ENCODE measurements at places on chromosomes 3 and 15.

DNA sequence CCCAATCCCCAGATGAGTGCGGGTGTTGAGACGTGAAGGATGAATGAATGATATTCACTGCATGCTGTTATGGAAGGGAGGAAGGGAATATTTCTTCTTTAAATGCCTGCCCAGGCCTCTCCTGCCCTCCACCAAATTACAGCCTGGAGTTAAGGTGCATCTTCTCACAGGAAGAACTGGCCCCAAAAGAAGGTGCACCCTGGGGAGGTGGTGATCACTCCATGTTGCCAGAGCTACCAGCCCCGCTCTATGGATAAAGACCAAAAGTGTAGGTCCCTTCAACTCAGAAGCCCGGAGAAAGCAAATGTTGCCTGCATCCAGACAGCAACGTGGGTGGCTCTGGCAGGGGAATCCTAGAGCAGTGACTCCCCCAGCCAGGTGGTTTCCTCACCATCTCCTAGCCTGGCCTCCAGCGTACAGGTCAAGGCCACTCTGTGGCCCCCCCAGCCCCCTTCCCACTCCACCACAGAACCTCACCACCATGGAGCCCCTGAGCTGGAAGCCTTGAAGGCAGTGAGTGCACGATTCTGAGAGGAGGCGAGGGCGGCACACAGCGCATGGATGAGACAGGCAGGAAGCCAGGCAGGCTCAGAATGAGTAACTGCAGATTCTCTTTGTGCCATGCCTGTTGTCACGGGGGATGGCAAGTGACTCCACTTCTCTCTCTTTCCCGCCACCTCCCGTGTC lies 3.5 kb upstream of the VIPR1 start:
- no peak for DNase-seq

GRCh38 chr3:115671761-115672455 lies 48.6 kb downstream of the GAP43 start:
- DNase-seq = no peak

GRCh38 chr3:149245738-149246451 lies 24.3 kb upstream of the CP start:
- DNase-seq = no peak

DNA sequence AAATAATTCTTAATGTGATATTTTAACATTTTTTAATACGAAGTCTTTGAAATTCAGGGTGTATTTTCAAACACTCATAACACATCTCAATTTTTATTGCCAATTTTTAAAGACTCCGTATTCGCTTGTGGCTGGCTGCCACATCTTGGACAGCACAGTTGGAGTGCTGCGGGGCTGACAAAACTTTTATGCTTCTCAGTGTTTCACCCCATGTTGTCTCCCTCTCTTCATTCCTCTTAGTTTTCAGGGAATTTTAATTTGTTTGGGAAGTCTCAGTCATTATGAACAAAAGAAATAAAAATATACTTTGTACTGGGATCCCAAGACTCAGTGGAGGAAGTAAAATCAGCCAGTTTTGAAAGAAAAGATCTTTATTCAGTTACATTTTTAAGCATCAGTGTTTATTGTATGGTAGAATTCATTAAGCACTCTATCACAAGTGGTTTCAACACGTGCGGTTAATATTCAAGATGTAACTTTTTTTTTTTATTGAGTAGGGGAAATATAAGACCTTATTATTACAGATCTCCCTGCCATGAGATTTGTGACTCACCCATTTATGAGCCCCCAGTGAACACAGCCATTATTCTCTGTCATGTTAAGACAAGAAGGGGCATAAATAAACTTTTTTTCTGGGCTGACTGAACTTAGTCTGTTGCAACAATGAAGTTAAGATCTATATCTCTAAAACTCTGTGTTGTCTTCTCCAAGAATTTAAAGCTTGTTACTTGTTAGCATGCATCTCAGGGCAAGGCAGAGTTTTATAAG lies 26.8 kb downstream of the KAT2B start:
- no peak for DNase-seq

DNA sequence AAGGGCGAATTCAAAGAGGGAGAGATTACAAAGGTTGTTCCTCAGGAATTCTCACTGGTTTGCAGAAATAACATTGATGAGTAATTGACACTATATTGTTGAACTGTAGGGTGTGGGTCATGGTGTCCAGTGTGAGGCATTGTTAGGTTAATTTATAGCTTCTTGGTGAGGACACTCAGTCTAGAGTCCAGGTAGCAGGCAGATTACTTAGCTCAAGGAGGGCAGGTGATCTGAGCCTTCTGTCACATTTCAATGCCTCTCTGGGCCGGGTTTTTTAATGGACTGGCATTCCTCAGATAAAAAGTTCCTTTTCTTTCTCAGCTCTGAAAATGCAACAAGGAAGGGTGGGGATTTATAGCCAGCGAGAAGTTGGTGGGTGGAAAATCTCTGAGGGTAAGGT lies 194.2 kb upstream of the PROK2 start:
- DNase-seq = no peak

DNA sequence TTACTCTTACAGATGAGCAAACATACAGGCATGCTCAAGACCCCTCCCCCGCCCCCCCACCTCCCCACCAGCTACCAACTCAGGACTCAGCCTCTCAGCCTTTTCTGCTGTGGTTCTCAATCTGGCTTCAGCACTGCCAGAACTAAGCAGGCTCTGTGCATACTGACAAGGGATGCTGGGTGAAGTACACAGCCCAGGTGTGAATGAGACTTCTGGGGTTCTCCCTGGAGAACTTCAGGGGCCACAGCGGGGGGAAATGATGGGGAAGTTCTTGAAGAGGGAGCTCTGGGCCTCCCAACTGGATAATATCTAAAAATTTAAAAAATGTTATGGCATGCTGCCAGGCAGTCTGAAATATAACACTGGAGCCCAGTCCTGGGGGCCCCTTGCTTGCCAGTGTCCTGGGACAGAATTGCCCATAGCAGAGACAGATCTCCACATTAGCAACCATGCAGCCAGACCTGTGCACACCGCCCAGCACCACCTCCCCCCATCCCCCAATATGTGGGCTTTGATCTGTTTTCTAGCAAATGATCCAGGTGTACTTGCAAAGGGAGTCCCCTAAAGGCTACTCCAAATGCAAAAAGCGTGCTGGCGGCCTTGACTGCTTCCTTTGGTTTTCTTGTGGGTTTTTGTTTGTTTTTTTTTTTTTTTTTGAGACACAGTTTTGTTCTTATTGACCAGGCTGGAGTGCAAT lies 41.4 kb downstream of the PGPEP1L start:
- DNase-seq = no peak

DNA sequence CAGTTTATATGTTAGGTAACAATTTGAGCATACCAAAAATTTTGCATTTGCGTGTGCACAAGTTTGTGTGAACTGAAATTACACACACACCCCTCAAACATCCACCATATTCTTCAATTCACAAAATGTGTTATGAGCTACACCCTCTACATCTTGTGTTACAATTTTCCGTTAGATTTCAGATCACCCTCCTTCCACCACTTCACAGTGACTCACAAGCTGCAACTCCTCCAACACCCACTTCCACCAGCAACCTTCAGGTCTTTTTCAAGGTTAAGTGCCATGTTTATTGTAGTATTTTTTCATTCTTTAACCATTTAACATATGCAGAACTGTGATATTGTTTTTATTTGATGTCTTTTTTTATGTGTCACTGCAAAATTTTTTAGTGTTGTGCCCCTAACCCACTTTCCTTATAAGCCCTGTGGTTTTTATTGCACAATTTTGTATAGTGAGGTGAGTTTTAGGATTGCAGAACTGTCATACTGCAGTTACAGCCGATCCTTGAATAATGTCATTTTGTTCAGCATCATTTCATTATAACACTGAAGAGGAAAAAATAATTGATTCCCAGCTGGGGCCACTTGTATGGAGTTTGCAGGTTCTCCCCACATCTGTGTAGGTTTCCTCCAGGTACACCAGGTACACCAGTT lies 148.9 kb downstream of the PLCL2 start:
- DNase-seq = no peak

DNA sequence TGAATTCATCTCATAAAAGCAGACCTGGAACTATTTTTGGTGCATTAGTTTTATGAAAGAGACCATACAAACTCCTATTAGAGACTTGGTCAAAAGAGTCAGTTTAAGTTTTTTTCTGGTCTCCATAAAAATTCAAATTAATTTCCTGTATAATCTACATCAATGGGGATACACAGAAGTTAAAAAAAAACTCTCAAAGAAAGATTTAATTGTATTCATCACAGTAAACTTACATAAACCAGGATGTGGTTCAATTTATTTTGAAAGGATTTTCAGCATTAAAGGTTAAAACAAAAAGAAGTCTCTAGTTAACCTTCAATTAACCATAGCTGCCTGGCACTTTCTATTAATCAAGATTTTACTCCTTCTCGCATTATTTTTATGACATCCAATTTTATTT lies 530.3 kb upstream of the KCNMB2 start:
- no peak for DNase-seq

DNA sequence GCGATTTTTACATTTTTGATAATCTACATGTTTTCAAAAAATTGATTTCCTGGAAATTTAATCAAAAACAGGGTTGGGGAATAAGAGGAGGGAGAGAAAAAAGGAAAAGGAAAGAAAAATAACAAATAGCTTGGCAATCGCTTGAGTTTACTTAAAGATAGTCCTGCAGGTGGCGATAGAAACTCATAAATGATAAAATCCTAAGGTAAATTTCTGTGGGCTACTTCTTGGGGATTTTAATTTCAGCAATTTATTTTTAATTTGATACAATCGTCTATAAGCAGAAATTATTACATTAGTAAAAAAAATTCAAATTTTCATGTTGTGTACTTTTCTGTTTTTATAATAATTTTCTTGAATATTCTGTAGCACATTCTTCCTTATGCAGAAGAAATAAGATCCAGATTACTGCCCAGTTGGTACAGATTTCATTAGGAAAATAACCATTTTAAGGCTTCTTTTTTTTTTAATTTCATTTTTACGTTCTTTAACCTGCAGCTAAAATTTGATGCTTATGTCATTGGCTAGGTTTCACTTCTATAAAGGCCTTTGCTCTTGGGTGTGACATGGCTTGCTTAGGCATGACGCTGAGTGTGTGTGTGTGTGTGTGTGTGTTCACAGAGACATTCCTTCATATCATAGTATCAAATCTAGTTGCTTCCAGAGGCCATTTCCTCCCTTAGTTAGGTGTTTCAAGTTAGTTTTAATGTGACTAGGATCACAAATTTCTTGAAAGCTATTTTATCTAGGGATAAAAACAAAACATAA lies 181.8 kb downstream of the MCTP2 start:
- no peak for DNase-seq

DNA sequence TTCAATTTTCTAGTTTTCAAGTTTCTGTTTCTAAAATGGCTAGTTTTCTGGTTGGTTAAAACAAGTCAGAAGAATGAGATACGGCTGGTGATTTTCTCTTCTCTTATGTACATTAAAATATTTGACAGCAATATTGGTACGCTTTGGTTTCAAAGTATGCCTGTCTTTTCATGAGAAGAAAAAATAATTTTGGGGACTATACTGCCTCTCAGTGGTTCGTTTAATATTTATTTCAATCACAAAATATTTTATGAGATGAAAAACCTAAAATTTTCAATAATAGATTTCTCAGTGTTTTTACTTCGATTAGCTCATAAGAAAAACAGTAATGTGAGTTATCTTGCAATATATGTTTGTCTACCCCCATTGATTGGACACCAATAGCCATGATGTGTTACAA lies 72.8 kb upstream of the AADACL2 start:
- DNase-seq = no peak

GRCh38 chr3:136644212-136644611 lies 108.0 kb downstream of the STAG1 start:
- no peak for DNase-seq

DNA sequence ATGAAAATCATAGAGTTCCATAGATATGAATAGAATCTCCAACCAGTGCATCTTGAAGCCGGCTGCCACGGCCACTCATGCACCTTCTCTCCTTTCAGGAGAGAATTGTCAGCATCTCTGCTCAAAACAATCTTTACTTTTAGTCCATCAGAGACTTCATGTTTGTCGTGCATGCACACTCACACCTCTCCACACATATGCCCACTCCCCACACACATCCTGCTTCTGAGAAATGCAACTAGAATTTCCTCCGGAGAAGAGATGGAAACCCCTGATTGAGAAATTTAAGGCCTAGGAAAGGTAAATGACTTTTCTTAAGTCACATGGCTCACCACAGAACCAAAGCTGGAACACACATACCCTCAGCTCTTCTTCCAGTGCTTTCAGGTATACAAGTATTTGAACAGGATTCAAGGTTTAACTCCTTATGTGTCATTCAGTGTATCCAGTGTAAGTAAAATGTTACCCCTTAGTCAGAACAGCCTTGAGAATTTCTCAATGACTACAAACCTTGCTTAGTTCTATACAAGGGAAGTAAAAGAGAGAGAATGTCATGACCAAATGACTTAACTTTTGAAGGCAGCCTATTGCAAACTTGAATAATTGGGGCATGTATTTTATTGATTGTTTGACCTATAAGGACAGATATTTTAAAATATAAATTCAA lies 69.1 kb upstream of the TSEN2 start:
- DNase-seq = no peak

DNA sequence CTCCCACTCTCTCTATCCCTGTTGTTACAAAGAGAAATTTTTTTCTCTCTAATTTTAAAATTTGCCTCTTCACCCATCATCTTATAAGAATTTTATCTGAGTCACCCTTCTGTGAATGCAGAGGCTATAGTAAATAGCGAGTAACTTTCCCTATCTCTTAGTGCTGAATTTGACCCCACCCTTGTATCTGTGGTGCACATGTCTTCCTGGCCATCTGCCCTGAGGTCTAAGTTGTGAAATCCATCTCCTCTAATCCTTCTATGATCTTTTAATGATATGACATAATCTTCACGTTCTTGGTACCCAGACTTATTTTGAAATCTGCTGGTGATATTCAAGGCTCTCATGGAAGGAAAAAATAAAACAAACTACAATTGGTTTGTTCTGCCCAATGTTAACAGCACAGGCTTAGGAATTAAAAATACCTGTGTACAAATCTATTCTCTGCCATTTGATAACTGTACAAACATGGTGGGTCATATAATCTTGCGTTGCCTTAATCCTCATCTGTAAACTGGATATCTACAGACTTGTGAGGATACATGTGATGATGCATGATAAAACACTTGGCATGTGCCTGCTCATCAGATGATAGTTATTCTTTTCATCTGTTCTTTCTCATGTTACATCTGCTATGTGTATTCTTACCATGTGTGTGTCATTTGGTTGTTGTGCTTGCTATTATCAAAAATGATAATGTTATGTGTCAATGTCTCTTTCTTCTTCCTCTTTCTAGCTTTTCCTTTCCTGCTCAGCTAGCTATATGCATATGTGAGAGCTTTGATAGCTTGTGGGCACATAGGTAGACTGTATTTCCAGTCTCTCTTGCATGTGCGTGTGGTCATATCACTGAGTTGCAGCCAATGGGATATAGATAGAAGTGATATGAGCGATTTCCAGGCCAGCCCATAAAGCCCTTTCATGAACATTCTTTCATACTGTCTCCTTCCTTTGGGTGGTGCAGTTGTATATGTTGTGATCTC lies 13.7 kb upstream of the CCR3 start:
- no peak for DNase-seq

- DNase-seq = no peak
These were observed 86.7 kb downstream of the EBLN2 start for GRCh38 chr3:73148206-73148605.

DNA sequence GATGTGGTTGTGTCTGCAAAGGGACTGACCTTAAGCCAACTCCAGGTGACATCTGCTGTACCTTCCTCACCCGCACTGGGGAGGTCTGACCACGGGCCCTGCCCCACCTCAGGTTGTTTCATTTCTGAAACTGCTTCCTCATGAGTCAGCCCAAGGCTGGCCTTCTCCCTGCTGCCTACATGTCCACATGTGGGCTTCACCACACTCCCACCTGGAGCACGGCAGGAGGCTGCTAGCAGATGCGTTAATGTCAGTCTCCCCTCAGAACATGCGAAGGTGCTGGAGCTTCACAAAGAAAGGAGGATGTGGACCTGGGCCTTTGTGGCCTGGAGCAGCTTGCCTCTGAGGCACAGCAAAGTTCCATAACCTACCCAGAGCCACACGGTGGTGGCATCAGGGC lies 69.4 kb upstream of the PLXNA1 start:
- no peak for DNase-seq

Data from stimulated activated CD4-positive, alpha-beta T cell treated with anti-CD3 and anti-CD28 coated beads, Interleukin-4, amount 100 ng/mL, for 1 hour (primary cell).